Fibroblast of villous mesenchyme (primary cell): ENCODE measurements at places on chromosomes 5 and 9. TPM values are rescaled to one million over a fixed set of nuclear protein-coding genes. Genes with fewer than 3 reads are reported as not detected.

DNA sequence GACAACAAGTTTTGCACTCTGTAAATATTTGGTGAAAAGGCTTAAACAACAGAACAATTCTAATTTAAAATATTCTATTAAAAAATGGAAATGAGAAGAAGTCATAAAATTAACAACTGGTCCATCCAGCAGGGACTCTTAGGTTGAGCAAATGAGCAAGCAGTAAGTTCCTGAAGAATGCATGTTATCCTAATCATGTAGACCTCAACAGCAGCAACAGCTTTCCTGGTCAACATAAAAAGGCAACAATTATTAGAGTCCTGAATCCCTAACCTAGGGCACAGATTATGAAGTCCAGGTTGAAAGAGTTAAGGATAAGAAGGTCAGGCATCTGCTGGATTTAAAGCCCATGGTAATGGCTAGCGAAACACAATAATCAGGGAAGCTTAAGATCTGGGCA lies 120.9 kb downstream of the SSBP2 start:
- no peak for DNase-seq

DNA sequence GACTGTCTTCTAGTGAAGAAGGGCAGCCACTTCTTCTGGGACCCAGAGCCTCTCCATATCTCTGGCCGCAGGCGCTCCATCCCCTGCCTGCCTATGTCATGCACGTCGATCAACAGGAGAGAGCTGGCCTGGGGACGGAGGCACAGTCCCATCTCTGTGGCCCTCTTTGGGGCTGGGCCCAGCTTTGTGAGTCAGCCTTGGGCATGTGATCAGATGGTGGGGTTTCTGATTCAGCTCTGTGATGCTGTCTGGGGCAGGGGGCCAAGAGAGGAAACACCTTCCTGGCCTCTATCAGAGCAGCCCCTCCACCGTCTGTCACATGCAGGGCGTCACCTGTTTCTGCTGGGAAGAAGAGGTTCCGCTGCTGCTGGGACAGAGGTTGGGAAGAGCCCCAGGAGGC lies 72.6 kb downstream of the MVB12B start:
- no peak for DNase-seq

GRCh38 chr9:130823435-130823834 lies 11.6 kb upstream of the ABL1 start:
- DNase-seq, result peak; percentile 66

DNA sequence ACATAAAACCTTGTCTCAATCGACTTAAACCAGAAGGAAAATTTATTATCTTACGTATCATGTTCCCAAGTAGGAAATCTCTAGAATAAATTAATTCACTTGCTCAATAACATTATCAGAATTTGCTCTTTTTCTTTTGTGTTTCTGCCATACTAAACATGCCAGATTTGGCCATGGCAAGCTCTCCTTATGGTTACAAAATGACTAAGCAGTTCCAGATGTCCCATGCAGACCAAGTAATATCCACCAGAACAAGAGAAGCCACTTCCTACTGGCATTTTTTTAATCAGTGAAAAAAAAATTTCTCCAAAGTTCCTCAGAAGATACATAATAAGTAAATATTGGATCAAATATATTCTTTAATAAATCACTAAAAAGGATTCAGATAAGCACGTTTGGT lies 25.2 kb upstream of the ADAMTS6 start:
- peak; percentile 63 for DNase-seq

- no peak for DNase-seq
These were observed 714 bp upstream of the IER5L start for GRCh38 chr9:129178568-129179382.

DNA sequence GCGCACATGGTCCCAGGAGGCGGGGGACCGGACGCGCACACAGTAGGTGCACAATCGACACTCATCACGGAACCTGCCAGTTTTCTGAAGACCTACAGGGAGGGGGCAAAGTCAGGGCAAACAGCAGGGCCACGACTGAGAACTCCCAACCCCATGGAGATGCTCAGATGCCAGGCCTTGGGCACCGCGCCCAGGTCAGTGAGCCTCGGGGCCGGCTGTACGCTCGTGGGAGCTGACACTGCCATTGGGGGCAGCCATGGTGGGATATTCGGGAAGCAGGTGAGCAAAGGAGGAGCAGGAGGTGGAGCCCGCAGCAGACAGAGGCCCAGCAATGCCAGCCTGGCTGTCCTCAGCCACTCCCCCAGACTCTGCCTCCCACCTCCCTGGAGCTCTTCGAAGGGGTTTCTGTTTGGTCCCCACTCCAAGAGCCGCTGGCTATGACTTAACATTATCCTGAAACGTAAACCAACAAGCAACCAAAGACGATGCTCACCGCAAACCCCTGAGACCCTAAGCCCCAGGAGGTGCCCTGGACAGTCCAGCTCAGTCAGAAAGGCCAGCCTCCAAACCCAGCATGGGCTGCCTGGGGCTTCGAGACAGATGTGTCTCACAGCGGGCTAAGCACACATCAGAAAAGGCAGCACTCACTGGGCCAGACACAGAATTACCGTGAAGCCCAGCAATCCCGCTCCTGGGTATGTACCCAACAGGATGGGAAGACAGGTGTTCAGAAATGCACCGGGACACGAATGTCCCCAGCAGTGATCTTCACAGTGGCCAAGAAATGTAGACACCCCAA lies 78.4 kb downstream of the VAV2 start:
- no peak for DNase-seq

DNA sequence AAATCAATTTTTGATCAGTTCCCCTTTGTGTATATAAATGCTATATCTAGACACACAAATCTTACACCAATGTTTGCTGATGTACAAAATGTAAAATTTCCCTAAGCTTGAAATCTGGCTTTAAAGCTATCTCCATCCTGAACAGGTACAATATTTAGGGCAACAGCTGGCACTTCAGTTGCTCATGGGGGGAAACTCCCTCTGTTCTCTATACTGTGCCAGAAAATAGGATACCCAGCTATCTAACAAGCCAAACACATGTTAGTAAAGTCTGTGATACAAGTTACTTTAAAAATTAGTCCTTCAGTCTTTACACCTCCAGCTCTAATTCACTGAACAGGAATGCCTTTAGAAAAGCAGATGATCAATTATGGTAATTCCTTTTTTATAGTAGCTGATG lies 191.8 kb downstream of the SLF1 start:
- DNase-seq, result no peak

The TRIM7 gene
- 2.2 and 2.3 TPM in 2 replicates for total RNA-seq

The PCDHGB6 gene
- 4.2 and 4.3 TPM in 2 replicates for total RNA-seq

The PCDHB8 gene
- total RNA-seq, result under 0.01 TPM in 2 replicates

The LCN12 gene
- 0.86 TPM in 1 of 2 replicates, not detected in the other for total RNA-seq
